Stimulated activated CD8-positive, alpha-beta memory T cell treated with anti-CD3 and anti-CD28 coated beads, Interleukin-7, amount 100 ng/mL, for 1 hour (primary cell): ENCODE measurements at places on chromosomes 4 and X.

DNA sequence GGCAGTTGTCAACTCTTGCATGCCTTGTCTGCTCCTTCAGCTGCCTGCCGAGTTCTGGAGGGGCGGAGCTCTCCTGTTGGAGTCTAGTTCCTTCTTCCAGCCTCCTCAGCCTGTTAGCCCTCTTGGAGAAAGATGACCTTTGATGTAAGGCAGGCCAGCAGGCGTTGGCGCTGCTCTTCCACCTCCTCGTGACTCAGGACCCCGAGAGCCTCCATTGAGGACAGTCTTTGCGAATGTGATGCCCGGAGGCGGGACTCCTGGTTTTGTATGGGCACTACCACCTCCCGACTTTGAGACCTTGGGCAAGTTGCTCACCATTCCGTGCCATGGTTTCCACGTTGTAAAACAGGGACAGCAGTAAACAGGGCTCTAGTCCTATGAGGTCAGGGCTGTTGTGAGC is 108.3 kb downstream of the TENM3 start:
- DNase-seq: no peak

DNA sequence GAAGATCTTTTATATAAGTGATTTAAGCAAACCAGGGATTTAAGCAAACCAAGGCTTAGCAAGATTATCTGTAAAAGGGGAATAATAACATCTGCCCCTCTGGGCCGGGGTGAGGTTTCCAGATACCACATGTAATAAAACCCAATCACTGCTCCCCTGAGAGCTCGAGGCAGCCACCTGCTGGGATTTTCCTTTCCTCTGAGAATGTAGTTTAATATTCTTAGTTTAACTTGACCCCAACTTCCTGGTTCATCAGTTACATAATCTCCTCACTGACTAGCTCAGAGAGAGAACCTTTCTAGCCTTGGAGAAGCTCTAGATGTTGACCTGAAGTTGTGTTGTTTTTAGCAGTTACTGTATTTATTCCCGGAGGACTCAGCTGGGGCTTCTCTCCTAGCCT is 322.4 kb downstream of the ARHGAP10 start:
- no peak for DNase-seq

DNA sequence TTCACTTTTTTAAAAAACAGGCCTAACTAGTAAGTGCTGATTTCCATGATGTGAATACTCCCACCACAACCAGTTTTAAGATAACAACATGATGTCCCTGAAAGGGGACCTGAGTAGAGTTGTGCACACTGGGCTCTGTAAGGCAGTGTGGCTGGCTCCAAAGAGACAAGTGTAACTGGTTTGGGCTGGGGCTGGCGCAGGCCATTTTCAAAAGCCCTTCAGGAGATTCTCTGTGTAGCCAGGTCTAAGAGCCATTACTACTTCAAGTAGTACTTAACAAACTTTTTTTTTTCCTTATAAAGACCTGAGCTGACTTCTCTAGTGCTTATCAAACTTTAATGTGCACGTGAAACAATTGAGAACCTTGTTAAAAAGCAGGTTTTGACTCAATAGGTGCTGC is 4.3 kb downstream of the QRFPR start:
- DNase-seq: no peak

GRCh38 chrX:3184176-3184930 is 143.1 kb downstream of the ARSF start:
- DNase-seq: no peak

DNA sequence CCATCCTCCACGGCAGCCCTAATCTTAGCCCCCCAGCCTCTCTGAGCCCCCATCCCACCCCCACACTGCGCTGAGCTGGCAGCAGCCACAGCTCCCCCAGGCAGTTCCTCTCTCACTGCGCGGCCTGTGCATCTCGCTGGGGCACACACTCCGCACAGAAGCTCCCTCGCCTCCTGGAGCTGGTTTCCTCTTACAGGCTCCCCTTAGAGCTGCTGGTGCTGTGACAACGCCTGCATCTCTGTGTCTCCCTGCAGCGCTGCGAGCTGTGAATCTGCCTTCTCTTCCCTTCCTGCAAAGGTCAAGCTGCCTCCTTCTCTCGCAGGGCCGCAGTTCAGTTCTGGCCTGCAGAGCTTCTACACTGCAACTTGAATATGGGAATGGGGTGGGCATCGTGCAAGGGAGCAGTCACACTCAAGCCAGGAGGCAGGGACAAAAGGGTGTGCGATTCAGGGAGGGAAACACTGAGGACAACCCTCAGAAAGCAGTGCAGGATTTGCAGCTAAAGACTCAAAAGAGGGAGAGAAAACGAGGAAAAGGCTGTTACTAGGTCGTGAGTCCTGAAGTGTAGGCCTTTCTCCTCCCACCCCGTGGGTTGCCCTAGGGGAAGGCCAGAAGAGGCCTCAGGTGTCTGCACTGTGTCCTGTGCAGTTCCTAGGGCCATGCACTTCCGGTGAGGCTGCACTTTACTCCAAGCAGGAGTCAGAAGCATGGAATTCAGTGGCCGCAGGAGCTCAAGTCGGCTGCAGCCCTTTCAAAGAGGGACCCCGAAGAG is 87.0 kb downstream of the BCOR start:
- DNase-seq: no peak

GRCh38 chrX:69243276-69243675 is 78.0 kb upstream of the PJA1 start:
- no peak for DNase-seq

DNA sequence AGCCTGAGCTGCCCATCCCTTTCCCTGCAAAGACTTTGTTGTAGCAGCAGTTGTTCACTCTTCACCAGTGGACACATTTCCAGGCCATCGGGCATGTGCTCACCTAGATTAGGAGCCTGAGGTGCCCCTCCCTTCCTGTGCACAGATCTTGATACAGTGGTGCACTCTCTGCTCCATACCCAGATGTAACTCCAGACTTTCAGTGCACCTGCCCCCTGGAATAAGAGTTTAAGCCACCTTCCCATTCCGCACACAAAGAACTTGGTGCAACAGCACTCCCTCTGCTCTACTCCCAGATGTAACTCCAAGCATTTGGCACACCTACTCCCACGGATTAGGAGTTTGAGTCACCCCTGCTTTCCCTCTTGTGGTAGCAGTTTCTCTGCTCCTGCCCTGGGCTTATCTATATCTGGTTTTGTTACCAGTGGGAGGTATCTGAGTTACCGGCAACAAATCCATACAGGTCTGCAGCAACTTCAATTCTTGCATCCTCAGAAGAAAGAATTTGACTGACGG is 36.0 kb upstream of the PLK4 start:
- no peak for DNase-seq

GRCh38 chr4:78799551-78800495 is 23.7 kb downstream of the BMP2K start:
- no peak for DNase-seq

DNA sequence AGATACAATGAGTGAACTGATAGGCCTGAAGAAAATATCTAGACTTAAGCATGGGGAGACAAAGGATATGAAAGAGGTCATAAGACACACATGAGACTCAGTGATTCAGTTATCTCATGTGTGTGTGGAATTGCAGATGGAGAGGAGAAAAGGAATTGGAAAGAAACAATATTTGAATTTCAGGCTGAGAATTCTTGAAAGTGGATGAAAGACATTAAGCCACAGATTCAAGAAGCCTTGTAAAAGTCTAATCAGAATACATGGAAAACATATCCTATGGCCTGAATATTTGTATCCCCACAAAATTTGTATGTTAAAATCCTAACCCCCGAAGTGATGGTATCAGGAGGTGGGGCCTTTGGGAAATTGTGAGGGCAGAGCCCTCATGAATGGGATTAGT is 28.3 kb downstream of the NSUN7 start:
- no peak for DNase-seq
